ENCODE measurements at places on chromosomes 5 and 9.

DNA sequence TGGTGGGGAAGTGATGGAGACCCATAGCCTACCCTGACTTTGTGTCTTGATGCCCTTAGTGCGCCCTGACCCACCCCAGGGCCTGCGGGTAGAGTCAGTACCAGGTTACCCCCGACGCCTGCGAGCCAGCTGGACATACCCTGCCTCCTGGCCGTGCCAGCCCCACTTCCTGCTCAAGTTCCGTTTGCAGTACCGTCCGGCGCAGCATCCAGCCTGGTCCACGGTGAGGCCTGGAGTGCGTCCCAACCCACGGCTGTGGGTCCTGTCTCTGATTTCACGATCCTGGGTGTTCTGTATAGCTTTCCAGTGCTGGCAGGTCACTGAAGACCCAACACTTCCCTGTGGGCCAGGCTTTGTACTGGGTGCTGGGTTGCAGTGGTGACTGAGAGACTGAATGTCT lies 4.0 kb downstream of the CCL27 start:
- DNase-seq: no peak

- no peak for DNase-seq
Measured at GRCh38 chr5:132099905-132100304, 26.3 kb downstream of the CSF2 start.

DNA sequence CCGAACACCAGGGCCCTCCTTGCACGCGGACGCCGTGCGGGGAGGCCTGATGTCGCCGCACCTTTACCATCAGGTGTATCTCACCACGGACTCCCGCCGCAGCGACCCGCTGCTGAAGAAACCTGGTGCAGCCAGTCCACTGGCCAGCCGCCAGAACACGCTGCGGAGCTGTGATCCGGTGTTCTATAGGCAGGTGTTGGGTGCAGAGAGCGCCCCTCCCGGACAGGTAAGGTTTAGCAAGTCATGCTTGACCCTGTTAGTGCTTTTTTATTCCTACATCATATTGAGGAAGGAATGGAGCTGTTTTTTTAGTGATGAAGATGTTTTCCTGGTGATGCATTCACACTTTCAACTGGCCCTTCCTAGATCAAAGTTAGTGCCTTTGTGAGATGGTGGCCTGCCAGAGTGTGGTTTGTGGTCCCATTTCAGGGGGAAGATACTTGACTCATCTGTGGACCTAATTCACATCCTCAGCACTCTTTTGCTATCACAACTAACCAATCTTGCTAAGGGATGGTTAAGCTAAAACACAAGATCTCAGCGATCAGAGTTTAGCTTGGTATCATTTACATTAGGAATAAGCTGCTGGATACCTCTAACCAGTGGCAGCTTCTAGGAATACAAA lies 2.7 kb downstream of the PCDHGC3 start:
- DNase-seq: no peak

GRCh38 chr9:83582029-83582428 lies 40.9 kb upstream of the IDNK start:
- DNase-seq: no peak

GRCh38 chr5:100762108-100762507 lies 141.0 kb downstream of the ST8SIA4 start:
- DNase-seq: no peak

All from activated naive CD8-positive, alpha-beta T cell treated with anti-CD3 and anti-CD28 coated beads for 36 hours (primary cell).